ENCODE measurements at places on chromosomes 4 and X. TPM values are rescaled to one million over a fixed set of nuclear protein-coding genes. Genes with fewer than 3 reads are reported as not detected.

Gene FAM9C
- not detected for total RNA-seq

Gene CT47B1
- total RNA-seq: not detected

Gene BCORL1
- 1.3 TPM for total RNA-seq

Gene ETDB
- not detected for total RNA-seq

Gene PAGE2
- total RNA-seq: not detected

- no peak for DNase-seq
Measured at GRCh38 chr4:125331116-125331515, 16.4 kb downstream of the FAT4 start.

DNA sequence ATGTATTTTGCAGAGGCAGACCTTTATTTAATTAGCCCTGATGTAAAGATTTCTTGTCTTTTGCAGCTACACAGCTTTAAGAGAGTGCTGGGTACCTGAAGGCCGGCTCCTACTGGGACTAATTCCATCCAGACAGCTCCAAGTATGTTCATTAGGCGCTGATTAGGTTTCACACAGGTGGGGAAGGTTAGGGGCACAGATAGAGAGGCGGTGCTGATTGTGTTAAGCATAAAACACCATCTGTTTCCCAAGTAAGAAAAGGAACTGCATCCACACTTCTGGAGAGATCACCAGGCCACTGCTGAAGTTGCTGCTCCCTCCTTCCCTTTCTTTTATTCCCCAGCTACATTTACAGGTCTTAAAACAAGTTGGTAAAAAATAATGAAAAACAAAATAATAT, 349.5 kb downstream of the ZIC3 start:
- DNase-seq: no peak

- DNase-seq: peak; percentile 42
Measured at GRCh38 chr4:20194123-20195013, 57.3 kb upstream of the SLIT2 start.

GRCh38 chr4:100461807-100462605, 55.8 kb downstream of the EMCN start:
- no peak for DNase-seq

GRCh38 chr4:8289151-8289750, 19.7 kb downstream of the HTRA3 start:
- no peak for DNase-seq

GRCh38 chr4:55635741-55636655, at the start of gene NMU:
TSS of gene NMU (minus strand) at chr4:55636298. CDS start at chr4:55636192, 106 bp downstream.
- DNase-seq: peak; percentile 18

DNA sequence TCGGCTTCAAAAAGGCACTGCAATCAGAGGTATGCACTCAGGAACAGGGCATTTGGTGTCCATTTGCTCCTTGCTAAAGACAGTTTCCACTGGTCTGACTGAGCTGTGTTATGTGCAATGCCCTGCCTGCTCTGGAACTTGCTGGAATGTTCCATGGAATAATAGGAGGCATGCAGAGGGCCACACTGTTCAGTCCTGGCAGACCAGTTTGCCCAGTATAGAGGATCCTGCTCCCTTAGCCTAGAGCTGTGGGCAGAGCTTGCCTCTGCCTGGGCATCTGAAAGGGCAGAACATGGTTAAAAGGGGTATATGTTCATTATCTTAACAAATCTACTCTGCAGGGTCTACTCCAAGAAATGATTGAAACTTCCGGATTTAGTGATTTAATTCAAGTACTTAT, 27.8 kb upstream of the CD99L2 start:
- no peak for DNase-seq

- no peak for DNase-seq
Measured at GRCh38 chrX:2928191-2928582, 952 bp downstream of the ARSD start.

DNA sequence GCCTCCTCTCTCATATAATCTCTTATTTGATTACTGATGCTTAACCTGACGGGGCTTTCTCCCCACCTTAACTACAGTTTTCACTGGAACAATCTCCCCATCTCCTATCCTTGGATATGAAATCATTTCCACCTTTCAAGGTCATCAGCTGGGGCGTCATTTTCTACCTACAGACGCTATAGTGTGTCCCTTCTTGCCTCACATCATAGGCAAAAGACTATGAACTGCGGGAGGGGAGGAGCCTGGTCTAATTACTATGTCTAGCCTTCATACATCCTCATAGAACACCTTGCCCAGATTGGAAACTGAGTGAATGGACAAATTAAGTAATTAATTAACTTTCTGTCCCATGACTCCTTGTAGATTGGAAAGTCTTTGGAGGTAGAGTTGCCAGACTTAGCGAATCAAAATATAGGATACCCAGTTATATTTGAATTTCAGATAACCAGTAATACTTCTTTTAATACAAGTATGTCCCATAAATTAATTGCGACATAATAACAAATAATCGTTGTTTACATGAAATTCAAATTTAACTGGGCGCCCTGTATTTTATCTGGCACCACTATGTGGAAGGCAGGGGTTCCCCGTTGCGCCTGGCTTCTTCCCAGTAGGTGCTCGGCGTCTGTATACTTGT, 752 bp upstream of the ATP6AP2 start:
- DNase-seq: no peak
